Right renal pelvis (tissue), 4 donors: ENCODE measurements at places on chromosomes 16 and 17.

DNA sequence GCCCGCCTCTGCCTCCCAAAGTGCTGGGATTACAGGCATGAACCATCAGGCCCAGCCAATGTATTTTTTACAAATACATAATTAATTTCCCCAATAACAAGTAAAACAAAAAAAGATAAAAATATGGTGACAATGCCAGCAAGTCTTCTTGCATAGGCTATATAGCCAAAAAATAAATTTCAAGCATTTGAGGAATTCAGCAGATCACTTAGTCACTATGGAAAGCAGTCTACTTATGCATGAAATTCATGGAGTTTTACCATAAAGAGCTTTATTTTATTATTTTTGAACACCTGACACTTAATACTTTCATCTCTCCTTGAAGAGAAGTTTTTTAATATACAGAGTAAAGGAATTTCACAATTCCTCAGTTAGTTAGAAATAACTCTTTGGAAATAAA is 56.4 kb downstream of the BRIP1 start:
- DNase-seq = no peak

DNA sequence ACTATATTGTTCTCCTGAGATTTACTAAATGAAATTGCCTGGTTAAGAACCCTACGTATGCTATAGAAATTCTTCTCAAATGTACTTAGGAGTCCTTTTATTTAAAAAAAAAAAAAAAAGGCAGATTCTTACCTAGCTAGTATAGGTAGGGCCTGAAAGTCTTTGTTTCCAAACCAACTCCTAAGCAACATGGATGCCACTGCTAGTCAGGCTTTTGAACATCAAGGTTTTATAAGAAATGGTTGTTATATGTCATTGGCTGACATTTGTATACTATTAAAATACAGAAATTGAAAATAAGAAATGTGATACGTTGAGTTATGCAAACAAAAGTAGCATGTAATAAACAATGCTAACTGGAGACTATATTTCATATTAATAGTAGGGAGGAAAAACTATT is 1.2 kb downstream of the EVI2A start:
- no peak for DNase-seq

- no peak for DNase-seq
Measured at GRCh38 chr16:56574625-56575024, 9.8 kb downstream of the MT4 start.

DNA sequence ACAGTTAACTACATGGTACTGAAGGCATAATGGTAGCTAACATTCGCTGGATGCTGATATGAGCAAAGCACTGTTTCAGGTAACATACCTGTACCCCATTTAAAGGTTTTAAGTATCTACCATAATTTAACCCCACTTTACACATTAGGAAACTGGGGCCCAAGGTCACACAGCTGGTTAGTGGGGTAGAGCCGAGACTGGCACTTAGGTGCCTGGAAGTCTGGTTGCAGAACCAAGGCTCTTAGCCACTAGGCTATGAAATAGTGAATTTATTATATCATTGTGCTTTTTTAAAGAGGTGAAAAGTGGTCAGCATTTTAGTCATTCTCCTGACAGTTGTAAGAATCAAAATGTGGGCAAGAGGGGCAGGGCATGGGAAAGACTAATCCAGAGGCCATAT is 25.2 kb downstream of the SIAH1 start:
- DNase-seq = no peak

DNA sequence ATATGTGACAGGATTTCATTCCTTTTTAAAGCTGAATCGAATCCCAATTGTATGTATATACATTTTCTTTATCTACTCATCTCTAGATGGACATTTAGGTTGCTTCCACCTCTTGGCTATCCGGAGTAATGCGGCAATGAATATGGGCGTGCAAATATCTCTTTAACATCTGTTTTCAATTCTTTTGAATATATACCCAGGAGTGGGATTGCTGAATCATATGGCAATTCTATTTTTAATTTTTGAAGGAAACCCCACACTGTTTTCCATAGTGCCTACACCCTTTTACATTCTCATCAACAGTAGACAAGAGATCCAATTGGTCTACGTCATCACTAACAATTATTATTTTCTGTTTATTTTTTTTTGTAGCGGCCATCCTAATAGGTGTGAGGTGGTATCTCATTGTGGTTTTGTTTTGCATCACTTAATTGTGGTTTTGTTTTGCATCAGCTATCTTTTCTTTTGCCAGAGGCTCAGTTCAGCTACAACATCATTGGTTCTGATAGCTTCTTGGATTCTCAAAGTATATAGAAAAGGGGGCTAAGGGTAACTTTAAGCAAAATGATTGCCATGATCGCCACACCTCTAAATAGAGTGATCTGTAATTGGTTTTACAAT is 25.6 kb upstream of the MAP2K6 start:
- no peak for DNase-seq

DNA sequence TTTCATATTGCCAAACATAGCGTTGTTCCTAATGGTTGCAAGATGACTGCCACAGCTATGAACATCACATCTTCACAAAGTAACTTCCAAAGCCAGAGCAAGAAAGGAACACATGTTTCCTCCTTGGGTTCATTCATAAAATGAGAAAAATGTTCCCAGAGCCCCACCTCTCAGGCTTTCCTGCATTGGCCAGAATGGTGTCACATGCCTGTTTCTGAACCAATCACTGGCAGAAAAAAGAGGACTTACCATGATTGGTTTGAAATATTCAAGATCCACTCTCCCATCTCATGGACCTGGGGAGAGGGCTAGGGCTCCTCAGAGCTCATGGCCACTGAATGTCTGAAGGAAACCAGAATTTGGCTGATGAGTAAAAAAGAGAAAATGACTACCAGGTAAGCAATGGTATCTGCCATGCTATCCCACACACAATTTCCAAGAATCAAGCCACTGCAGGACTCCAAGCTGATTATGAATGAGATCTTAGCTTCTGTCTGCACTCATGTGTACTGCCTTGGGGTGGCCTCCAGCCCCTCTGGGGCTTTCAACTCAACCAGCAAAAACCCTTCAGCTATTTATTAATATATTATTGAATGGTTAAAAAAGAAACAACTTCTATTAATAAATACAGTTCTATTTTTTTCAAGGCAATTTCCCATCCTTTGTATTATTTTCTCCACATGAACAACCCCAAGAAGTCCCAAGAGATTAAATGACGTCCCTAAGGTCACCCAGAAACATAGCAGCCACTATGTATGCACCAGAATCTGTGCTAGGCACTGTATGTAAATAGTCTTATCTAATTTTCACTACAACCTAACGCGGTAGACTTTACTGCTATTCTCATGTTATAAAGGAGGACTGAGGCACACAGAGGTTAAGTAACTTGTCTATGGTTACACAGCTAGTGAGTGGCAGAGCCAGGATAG is 61.4 kb upstream of the TMC5 start:
- DNase-seq = no peak

GRCh38 chr17:14762736-14763479 is 462.0 kb downstream of the HS3ST3B1 start:
- no peak for DNase-seq

- DNase-seq = no peak
Measured at GRCh38 chr16:49932946-49933345, 77.0 kb upstream of the ZNF423 start.

DNA sequence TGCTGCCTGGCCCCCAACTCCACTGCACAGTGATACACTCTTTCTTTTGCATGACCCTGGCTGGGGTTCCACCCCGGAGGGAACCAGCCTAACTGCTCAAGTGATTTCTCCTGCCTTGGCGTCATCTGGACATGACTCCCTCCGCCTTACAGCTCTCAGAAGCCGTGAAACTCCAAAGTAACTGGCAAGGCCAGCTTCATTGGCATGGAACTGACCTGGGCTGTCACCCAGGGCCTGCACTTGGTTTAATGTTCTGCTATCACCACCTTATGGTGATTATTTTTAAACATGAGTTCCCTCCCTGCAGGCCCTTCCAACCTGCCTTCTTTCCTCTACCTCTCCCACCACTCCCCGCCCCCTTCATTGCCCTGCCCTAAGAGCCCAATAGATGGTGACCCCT is 139.7 kb upstream of the CDH5 start:
- DNase-seq = no peak

- no peak for DNase-seq
Measured at GRCh38 chr16:50067290-50067853, 1.6 kb downstream of the HEATR3 start.

DNA sequence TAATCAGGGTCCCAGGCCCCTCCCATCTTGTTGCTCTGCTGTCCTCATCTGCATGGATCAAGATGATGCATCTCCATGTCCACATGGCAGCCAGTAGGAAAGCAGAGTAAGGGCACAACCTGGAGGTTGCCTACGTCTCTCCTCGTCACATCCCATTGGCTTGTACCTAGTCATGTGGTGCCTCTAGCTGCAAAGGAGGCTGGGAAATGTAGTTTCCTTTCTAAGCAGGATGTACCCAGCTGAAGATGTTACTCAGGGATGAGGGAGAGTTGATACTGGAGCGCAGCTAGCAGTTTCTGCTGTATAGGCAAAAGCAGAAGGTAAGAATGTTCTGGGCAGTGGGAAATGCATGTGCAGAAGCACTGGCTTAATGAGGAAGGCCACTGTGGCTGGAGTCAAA is 20.8 kb downstream of the ABCC1 start:
- no peak for DNase-seq

DNA sequence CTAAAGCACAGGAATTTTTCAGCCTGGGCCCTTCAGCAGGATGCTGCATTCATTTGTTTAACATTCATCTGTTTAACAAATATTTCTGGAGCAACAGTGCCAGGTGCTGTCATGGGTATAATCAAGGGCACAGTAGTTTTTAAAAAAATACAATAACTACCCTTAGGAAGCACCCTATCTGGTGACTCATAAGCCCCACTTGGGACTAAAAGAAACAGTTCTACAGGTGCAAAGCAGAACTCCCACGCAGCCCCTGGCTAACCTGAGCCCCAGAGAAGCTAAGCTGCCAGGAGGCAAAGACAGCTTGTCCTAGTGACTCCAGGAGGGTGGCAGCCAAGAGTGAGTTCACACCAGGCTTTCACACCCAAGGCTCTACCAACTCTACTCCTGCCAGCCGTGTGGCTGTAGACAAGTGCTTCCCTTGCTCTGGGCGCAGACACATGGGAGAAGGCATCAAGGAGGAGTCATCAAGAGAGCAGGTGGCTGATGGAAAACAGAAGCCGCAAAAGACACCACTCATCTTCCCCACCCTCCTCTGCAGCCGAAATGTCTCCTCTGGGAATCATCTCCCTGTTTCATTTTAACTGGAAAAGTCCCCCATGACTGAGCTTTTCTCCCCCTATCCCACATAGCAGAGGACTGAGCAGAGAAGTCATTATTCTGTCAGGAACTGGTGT is 14.4 kb downstream of the CUEDC1 start:
- DNase-seq = no peak

DNA sequence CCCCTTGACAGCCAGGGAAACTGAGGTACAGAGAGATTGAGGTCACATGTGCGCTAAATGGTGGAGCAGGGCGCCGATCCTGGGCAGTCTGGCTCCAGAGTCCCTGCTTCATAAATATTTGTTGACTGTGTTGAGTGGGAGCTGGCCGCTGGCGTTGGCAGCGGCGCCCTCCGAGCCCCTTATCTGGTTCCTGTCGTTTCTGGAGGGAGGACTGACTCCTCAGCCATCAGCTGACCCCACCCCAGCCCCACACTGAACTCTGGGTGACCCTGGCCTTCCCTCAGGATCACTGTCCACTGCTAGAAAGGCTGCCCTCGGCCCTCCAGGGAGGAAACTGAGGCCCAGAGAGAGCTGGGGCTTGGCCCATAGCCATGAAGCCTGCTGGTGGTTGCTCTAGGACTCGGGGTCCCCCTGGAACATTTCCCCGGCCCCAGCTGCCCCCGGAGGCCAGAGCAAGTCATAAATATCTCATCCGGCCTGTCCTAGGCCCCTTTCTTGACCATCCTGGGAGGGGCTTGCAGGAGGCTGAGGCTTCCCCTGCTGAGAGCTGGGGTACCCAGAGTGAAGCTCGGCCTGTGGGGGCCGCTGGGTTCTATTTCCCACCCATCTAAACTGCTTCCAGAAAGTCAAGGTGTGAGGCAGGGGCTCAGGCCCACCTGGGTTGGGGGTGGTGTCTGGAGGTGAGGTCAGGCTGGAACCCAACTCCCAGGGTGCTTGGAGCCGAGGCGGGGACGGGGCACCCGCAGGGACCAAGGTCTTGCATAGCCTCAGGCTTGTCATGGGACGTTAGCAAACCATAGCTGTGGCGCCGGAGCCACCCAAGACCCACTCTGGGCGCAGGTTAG is 51.7 kb upstream of the GSE1 start:
- no peak for DNase-seq

GRCh38 chr17:4357671-4358070 is 8.8 kb downstream of the UBE2G1 start:
- DNase-seq = no peak

DNA sequence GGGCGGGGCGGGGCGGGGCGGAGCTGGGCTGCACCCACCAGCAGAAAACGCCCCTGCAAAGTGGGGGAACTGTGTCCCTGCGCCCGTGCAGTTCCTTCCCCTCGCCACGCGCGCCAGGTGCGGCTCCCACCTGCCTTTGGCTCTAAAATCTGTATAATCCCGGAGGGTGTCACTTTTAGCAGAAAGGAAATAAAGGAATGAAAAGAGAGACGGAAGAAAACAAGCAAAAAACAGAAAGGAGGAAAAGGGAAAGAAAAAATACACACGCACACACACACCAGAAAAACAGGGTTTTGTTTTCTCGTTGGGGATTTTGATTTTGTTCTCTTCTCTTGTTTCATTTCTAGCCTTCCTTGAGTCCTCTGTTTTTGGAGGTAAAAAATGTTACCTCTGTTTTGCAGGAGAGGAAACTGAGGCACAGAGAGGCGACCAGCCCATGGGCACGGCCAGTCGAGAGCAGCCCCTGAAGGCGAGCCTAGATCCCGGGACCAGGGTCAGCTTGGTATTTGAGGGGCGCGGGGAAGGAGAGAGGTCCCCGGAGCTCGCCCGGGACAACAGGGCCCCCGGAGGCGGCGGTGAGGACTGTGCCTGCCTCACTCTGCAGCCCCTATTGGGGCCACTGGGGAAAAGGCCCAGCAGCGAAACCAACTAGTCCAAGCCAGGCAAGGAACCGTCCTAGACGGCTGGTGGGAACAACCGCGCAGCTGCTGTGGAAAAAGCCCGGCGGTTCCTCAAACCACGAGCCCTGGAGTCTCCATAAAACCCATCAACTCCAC is 594 bp upstream of the CARHSP1 start:
- no peak for DNase-seq

DNA sequence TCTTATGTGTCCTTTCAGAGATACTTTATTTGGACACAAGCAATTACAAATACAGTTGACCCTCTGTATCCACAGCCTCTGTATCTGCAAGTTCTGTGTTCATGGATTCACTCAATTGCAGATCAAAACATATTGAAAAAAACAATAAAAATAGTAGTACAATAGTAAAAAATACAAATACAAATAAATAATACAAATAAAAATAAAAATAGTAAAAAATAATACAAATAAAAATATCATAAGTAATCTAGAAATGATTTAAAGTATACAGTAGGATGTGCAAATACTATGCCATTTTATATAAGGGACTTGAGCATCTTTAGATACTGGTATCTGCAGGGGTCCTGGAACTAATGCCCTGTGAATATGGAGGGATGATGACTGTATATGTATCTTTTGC is 47.4 kb upstream of the WSB1 start:
- DNase-seq = no peak
